ENCODE measurements at places on chromosomes 3 and 15.

GRCh38 chr3:125107861-125108567 is 52.2 kb upstream of the HEG1 start:
- DNase-seq = no peak

DNA sequence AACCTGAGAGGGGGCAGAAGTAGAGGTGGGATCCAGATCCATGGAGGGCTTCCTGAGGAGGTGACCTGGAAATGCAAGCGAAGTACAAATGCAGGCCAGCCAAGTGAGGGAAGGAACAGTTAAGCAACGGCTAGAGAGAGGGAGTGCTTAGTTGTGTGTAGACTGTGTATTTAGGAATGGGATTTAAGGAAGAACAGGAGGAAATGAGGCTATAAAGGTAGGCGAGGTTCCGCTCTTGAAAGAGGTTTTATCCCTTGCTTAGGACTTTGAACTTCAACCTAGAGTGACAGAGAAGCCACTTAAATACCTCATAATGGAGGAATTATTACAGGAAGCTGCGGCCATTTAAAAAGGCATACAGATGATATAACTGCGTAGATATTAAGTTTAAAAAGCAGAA is 295.1 kb downstream of the THSD4 start:
- no peak for DNase-seq

GRCh38 chr3:18237251-18238005 is 187.7 kb downstream of the SATB1 start:
- DNase-seq = no peak

DNA sequence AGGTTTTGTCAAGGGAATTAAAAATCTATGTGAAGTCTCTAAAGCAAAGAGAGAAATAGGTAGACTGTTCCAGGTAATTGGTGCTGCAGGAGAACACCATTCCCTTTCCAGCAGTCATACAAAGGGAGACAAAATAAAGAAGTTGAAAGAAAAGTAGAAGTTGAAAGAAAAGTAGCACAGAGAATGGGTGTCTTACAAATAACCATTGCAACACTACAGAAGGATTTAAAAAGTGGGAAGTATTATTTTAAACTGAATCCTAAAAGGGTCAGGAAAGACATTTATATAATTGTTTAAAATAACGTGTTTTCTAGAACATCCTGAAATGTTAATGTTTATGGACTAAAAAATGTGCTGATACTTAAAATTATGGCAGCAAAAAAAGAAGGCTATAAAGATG is 223.8 kb downstream of the RSRC1 start:
- DNase-seq = no peak

DNA sequence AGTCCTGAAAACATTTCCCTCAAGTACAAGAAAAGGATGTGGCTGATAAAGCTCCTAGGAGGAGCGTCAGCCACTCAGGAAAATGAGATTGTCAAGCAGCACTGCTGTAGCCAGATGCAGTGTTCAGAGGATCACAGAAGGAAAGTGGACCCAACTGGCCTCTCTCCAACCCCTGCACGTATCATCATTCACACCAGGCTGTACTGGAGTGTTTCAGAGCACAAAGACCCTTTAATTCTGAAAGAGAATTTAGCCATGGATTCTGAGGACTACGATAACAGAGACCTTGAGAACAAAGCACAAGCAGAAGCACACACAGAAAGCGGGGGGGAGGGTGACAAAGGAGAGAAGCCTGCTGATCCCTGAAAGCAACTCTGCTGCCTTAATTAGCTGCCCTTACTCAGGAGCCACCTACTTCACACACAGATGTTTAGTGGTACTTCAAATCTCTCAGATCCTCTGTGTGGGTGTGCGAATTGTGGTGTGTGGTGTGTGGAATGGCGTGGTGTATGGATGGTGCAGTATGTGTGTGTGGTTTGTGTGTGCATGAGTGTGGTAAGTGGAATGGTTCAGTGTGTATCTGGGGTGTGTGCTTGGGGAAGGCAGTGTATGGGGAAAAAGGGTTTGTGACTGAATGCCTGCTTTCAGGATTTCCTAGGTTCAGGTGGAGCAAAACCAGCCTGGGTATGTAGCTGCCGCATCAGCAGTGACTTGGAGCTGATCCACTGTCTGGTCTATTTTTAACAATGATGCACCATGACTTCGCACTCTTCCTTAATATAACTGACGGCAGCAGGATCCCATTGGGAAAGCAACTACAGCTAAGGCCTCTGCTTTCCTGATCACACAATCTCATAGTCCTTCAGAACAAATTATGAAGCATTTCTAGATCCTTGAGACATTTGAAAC is 192.5 kb downstream of the RSL24D1 start:
- DNase-seq = no peak

DNA sequence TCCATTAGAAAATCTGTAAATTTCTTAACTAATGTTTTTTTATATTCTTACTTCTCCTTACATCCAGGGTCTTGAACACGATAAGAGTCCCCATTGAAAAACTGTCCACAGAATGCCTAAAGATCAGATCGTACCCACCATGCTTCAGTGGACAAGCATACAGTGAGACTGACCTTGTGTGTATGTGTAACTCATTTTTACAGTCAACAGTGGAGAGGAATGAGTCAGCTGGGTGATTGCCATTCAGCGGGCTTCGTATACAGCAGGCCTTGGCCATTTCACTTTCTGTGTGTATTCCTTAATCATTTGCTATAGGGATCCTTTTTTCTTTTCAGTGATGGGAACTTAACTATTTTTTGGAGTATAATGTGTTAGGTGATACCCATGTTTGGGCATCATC is 10.6 kb downstream of the PARP14 start:
- DNase-seq = no peak

DNA sequence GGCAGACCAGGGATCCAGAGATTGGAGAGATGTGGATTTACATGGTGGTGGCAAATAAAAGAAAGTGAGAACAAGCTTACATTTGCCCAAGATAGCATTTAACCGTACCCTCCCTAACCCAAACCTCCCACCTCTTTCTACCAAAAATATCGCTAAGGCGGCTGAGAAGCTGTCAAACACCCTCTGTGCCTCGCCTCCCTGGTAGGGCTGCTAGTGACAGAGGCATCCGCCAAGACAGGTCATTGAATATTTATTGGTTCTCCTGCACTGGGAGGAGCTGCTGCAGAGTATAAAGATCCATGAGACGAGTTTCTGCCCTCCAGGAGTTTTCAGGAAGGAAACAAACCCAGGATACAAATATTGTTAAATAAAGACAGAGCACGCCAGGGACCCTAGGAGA is 107.3 kb upstream of the TMC3 start:
- DNase-seq = no peak

DNA sequence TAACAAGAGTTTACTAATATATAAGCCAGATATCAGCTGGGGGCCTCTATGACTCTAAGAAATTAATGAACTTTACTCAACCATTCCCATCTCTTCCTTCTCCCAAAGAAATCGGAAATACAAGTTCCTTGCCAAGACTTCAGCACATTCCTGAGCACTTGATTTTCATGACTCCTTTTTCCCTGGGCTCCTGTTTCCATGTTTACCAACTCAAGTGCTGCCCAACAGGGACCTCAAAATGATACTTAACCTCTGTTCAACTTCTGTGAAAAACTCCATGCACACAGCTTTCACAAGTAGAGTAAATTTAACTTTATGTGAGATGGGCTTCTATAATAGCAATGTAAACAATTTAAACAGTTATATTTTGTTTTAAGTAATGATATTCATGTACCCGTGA is 315.8 kb upstream of the CDIN1 start:
- no peak for DNase-seq

DNA sequence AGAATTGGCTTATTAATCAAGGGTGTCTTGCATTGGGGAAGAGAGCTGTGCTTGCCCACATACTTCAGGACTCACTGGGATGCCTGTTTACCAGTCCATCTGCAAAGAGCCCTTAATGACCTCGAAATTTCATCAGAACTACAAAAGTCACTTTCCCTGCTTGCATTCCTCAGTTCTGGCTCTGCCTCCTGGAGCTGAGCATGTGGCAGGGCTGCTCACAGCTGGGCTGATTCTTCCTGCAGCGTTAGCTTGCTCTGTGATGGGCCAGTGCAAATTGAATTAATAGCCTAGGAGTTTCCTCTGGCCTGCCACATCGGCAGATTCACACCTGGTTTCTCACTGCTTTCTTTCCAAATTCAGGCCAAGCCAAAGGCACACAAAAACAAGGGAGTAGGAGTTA is 108.9 kb downstream of the DUT start:
- DNase-seq = no peak

GRCh38 chr3:195550723-195551122 is 7.6 kb upstream of the PPP1R2 start:
- DNase-seq = no peak

- no peak for DNase-seq
These were observed 63.4 kb downstream of the CYP19A1 start for GRCh38 chr15:51274956-51275355.

DNA sequence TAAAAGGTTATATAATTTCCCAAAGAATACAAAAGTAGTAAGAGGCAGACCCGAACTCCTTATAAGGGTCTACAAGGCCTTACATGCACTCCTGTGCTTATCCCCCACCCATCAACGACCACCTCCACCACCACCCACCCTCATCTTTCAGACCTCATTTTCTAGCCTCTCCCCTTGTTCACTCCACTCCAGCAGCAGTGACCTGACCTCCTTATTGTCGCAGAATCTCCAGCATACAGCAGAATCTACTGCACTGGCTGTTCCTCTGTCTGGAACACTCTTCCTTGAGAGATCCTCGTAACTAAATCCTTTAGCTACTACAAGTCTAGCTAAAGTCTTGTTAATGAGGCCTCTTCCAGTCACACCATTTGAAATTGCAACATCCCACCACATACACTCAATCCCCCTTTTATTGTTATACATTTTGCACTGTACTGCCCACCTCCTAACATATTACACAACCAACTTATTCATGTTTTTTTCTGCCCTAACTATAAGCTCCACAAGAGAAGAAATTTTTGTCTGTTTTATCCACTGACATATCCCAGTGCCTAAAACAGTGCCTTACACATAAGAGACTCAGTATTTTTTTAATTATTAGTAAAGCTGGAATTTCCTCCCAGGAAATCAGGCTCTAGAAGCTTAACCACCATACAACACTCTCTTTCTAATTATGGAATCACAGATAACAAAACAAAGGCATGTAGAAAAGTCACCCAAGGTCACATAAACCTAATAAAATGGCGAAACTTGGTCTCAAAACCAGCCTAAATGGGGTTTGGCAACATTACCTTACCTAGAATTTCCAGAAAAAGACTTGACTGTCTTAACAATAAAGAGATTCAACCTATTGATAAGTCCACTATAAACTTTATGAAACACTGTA is 40.2 kb downstream of the ZNF148 start:
- DNase-seq = no peak

- DNase-seq = no peak
These were observed 18.8 kb upstream of the SKOR1 start for GRCh38 chr15:67806536-67806935.

- DNase-seq = no peak
These were observed 54.5 kb downstream of the SETD2 start for GRCh38 chr3:47109393-47109792.

GRCh38 chr15:75037685-75038084 is 14.3 kb downstream of the PPCDC start:
- no peak for DNase-seq

DNA sequence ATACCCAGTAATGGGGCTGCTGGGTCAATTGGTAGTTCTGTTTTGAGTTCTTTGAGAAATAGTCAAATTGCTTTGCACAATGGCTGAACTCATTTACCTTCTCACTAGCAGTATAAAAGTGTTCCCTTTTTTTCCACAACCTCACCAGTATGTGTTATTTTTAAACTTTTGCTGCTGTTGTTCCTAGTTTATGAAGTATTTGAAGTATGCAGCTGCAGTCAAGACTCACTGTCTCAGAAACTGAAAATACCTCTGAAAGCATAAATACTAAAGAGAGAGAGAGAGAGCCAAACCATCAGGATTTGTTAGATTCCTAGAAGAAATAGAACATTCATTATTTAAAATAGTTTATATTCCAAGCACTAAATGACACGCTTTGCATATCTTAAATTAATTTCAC is 764.2 kb downstream of the NTRK3 start:
- no peak for DNase-seq

GRCh38 chr15:68311464-68311835 is 33.9 kb downstream of the FEM1B start:
- no peak for DNase-seq

DNA sequence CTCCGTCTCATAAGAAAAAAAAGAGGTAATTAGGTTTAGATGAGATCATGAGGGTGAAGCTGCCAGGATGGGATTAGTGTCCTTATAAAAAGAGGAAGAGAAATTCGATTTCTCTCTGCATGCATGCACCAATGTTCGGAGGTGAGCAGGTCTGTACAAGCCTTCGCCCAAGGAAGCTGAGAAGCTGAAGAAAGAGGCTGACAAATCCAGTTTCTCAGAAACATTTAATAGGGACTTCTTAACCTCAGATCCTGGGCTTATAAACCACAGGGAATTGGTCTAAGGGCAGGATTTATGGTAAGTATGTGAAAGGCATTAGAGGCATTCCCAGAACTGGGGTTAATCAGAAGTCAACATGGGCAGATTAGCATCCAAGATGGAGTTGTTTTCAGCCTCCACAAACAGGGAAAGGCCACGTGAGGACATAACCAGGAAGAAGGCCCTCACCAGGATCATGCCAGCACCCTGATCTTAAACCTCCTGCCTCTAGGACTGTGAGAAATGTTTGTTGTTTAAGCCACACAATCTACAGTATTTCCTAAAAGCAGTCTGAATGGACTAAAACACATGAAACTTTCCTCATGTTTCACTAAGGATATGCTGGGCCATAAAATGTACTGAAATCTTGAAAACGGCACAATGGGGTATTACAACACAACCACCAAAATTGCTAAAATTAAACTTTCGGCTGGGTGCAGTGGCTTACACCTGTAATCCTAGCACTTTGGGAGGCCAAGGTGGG is 11.3 kb downstream of the SHISA5 start:
- no peak for DNase-seq

DNA sequence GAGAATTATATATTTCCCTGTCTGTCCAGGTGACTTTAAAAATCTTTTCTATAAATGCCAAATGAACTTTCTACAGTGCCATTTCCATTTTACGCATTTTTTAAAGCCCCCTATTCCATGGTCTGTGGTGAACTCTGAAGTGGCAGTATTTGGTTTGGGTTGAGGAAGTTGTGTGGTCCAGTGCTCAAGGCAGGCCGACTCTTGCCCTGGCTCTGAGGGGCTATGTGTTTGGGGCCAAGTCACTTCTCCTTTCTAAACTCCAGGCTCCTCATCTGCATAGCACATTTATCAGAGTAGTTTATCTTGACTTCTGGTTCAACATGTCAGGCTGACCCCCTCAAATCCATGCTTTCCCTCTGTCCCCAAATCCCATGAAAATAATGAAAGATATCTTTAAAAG is 14.1 kb downstream of the TTC21A start:
- DNase-seq = no peak

Data from NCI-H2107 (cell line).